ENCODE measurements at places on chromosomes 6 and 20.

DNA sequence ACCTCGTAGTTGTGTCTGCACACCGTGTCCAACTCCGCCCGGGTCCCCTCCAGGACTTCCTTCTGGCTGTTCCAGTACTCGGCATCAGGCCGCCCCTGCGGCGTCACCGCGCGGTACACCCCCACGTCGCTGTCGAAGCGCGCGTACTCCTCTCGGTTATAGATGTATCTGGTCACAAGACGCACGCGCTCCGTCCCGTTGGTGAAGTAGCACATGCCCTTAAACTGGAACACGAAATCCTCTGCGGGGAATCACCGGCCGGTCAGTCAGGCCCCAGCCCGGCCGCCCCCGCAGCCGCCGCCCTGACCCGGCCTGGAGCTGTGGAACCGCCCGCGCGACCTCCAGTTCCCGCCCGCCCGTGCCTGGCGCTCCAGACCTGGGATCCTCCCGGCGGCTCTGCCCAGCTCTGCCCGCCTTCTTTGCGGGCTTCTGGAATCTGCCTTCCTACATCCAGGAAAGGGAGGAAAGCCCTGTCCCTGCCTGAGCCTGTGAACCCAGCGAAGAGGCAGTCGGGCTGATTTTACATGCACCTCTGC, 1.6 kb downstream of the HLA-DQB1 start:
- DNase-seq = no peak

DNA sequence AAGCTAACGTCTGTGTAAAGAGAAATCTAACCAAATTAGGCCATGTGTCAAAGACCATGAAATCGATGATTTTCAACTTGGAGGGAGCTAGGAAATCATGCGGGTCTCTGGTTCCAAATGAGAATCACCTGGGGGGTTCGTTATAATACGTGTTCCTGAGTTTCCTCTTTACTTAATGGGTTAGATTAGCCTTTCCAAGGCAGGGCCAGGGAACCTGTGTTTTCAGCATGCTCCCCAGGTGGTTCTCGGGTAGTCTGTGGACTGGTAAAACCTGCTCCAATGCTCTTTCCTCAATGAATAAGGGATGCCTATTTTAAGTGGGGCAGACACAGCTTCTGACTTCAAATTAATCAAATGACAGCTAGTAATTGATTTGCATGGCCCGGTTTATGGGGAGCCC, 965 bp upstream of the HLA-DOA start:
- no peak for DNase-seq

GRCh38 chr6:108581237-108581931, 20.7 kb downstream of the FOXO3 start:
- peak; percentile 99 for DNase-seq

- DNase-seq = peak; percentile 92
Measured at GRCh38 chr6:31122791-31123706, 2.8 kb upstream of the CDSN start.

GRCh38 chr20:3753098-3753497, 14.5 kb downstream of the ADISSP start:
- DNase-seq = peak; percentile 71

- no peak for DNase-seq
Measured at GRCh38 chr6:44003345-44004061, 123.7 kb downstream of the MRPL14 start.

DNA sequence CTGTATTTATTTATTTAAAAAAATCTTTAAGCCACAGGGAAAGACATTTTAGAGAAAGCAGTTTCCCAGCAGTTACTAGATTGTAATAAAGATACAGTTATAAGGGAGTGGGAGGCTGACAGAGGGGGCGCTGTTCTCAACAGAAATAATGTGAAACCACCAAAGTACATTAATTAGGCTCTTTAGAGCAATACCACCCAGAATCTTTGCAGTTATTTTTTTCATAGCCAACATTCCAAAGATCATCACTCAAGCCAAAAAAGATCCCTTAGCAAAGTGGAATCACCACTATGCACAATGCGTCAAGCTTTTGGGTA, 331.3 kb upstream of the DEFB112 start:
- DNase-seq = no peak

GRCh38 chr6:125354649-125355048, 52.9 kb upstream of the HDDC2 start:
- DNase-seq = no peak

- DNase-seq = no peak
Measured at GRCh38 chr6:41578217-41579087, 32.3 kb downstream of the FOXP4 start.

- no peak for DNase-seq
Measured at GRCh38 chr20:60321601-60322000, 363.4 kb downstream of the CDH26 start.

- DNase-seq = peak; percentile 53
Measured at GRCh38 chr6:112176175-112176574, 78.2 kb downstream of the LAMA4 start.
